CD4-positive, alpha-beta T cell treated with Interleukin-4 for 4 hours (primary cell): ENCODE measurements at places on chromosomes 5 and 9.

DNA sequence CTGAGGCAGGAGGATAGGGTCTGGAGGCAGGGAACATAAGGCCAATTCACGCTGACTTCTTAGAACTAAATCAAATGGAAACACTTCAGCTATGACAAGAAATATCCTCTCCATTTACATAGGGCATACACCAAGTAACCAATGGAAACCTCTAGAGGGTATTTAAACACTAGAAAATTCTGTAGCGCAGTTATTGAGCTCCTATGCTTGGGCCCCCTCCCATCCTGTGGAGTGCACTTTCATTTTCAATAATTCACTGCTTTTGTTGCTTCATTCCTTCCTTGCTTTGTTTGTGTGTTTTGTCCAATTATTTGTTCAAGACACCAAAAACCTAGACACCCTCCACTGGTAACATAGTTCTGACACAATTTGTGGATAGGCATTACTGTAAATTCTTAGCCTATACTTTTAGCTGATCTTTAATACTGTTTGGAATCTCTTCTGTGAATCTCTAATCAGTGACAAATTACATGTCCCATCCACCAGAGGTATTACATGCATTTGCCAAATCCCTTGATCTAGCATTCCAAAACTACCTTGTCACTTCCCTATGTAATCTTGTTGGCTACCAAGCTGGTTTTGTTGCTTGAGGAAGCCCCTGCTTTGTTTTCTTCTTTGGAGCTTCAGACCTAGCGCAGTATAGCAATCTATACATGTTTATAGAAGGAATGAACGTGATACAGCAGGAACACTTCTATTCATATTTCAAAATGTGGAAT lies 61.6 kb downstream of the ST8SIA4 start:
- no peak for DNase-seq

DNA sequence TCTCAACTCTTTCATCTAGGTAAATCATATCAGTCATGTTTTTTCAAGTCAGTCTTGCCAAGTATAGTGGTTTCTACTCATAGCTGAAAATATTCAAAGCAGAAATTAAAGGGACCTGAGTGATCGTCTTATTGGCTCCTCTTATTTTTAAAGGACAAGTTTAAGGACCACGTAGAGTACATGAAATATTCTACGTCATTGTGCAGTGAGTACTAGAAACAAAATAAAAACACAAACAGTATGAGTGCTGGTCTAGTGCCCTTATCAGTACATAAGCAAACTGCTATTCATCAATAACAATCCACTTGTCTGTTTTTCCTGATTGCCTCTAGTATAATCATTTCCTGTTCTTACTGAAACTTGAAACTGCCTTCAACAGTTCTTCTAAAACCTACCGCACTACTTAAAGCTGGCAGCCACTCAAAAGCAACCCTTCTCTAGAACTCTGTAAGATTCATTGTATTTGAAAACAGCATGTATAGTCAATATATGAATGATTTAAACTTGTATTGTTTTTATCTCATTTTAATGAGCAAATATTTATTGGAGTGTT lies 853.7 kb downstream of the TAF11L14 start:
- no peak for DNase-seq

GRCh38 chr5:37808945-37809344 lies 30.9 kb downstream of the GDNF start:
- no peak for DNase-seq

GRCh38 chr9:4671737-4672136 lies 5.5 kb upstream of the SPATA6L start:
- DNase-seq, result no peak

DNA sequence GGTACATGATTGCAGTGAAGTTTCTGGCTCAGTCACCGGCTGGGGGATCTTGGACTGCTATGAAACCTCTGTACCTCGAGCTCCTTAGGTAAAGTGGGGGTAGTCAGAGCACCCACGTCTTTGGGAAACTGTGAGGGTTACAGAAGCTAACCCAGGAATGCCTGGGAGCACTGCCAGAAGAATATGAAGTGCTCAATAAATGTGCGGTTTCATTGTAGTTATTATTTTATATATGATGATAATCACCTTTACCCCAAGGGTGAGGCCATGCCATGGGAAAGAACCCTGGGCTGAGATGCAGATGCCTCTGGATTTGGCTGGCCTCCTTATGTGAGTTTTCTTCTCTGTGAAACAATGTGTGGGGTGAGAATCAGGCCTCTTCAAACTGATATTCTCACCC lies 3.7 kb downstream of the NPR3 start:
- no peak for DNase-seq

- no peak for DNase-seq
These were observed 251.2 kb downstream of the SLIT3 start for GRCh38 chr5:169049712-169050111.

DNA sequence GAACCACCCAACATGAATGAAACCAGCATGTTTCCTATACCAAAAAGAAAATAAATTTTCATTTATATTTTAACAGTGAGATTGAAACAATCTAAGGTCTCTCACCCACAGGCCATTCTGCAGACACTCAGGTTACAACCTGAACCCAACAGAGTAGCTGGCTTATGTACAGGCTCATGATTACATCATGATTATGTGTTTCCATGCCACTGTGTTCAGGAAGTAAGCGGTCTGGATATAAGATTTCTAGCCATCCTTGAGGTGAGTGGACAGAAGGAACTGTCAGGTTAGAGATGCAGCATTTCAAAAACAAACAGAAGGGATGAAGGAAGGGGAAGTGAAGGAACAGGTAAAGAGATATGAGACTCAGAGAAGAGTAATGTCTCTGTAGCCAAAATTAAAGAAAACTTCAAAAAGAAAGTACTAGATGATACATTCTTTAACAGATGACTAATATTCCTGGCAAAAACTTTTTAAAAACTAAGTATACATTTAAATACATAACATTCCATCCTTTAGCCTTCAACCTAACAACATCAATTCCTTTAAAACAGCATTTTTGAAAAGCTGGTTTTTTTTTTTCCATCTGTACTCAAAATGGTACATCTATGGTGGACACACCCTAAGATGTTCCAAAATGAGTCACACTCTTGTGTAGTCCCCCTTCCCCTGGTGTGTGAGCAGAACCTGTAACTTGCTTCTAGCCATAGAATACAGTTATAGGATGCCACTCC lies 119.8 kb downstream of the LPAR1 start:
- no peak for DNase-seq

- no peak for DNase-seq
These were observed 53.1 kb upstream of the DAB2IP start for GRCh38 chr9:121598167-121598964.

DNA sequence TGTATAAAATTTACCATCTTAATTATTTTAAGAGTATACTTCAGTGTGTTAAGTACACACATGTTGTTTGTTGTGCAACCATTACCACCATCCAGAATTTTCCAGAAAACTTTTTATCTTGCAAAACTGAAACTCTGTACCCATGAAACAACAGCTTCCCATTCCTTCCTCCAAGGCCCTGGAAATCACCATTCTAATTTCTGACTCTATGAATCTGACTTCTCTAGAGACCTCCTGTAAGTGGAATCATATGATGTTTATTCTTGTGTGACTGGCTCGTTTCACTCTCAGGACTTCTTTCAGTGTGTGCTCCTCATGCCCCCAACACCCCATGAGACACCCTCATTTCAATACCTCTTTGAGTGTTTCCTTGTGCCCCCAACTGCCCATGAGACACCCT lies 60.4 kb upstream of the COL15A1 start:
- no peak for DNase-seq

DNA sequence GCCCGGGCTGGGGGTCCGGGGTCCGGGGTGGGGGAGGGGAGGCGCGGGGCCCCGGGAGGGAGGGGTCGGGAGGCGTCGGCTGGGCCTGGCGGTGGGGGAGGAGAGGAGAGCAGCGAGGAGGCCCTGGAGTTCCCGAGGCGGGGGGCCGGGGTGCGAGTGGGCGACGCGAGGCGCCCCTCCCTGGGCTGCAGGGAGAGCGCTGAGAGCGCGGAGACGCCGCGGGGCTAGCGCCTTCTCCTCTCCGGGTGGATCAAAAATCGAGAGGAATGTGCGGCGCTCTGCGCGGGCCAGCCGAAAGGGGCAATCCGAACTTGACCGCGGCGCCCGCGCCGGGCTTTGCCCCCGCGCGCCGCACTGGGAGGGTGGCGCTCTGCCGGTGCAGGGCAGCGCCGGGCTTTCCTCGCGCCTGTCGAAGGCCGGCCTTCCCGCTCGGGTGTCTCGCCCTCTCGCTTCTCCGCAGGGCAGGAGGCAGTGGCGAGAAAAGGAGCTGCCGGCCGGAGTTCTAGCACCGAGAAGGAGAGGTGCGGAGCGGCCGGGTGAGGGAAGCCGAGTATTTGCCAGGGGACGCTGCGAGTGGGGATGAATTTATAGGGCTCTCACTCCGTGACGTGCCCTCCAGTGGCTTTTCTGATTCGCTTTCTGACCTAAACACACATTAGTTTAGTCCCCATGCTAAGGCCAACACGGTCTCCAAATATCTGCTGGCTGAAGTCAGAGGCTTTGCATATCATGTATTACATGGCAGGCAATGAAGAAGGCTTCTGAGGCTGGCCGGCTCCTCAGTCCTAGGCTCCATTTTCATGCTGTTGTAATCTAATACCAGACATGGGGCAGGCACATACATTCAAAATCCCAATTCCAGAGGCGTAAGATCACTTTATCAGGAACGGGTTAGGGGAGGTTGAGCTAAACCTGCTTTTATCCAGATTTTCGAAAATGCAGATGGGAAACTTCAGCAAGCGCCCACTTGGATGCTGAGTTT lies 503 bp upstream of the GDNF start:
- DNase-seq, result no peak

- DNase-seq, result no peak
These were observed 55.9 kb downstream of the AHRR start for GRCh38 chr5:377326-377981.

GRCh38 chr5:127061956-127062355 lies 11.3 kb downstream of the C5orf63 start:
- no peak for DNase-seq

DNA sequence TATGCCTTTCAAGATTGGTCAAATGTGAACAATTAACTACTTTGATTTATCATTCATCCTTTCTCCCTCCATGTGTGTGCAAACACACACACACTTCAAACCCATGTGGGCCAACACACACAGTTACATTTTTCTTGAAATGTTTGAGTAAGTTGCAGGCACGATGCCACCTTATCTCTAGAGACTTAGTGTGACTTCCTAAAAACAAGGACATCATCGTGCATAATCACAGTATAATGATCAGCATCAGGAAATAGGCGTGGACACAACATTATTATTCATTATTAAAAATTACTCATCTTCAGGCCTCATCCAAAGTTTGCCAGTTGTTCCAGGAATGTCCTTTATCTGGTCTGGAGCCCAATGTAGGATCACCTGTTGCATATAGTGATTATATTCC lies 209.5 kb downstream of the GNA14 start:
- DNase-seq, result no peak

DNA sequence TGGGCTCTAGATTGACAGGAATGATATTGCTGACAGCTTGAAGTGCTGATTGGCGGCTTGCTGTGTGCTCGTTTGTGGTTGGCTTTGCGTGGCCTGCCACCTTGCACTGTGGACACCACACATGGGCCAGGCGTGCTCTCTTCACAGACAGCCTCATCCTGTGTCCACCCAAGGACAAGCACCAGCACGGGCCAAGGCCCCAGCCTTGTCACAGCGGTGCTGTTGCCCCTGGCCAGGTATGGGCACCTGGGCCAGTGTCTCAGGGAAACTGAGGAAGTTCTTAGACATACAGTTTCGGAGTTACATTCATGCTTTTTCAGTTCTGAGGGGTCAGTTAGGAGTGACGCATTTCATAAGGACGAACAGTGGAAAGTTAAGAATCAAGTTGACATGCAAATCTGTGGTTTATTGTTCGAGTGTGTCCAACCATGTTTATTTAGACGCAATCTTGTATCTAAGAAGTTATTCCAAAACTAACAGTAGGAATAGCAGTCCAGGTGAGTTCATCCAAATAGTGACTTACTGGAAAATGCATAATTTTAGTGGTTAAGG lies 125.9 kb downstream of the EHMT1 start:
- no peak for DNase-seq

DNA sequence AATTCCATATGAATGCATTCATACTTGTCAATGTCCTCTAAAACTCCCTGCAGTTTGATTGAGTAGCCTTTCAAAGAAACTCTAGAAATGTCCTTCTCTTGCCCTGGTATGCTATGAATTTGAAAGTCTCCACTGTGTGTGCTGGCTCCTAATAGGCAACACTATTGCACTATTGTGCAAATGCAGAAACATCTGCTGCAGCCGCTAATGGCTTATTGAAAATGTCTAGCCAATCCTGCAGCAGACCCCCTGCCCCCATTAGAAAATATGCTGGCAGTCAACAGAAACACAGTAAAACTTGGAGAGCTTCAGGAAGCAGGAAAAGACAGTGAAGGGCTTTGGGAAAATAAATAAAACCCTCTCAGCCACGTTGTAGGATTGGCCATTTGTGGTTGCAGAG lies 87.3 kb upstream of the GRAMD2B start:
- DNase-seq, result no peak

- DNase-seq, result no peak
These were observed 110.9 kb downstream of the MACIR start for GRCh38 chr5:103369125-103370120.

DNA sequence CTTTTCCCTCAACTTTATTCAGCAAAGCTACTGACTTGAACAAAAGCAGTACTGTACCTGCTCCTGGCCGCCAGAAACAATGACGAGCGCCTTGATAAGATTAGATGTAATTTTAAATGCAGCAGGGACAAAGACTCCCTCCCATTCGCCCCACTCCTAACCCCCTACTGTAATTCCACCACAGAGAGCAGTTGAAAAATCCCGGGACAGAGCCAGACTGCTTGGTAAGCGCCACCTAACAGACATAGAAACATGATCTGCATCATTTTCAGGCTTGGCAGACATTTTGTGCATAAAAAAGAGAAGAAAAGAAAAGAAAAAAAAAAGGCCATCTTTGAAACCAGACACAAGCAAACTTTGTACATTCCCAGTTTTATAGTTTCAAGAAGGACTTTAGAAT lies 81.9 kb downstream of the ISL1 start:
- DNase-seq, result no peak

- no peak for DNase-seq
These were observed 24.1 kb downstream of the AHRR start for GRCh38 chr5:345404-346195.

- no peak for DNase-seq
These were observed 25.6 kb upstream of the SPATA31D4 start for GRCh38 chr9:81902626-81903025.

GRCh38 chr5:135584918-135585317 lies 6.1 kb upstream of the CXCL14 start:
- no peak for DNase-seq

GRCh38 chr5:76789991-76790581 lies 28.7 kb upstream of the F2RL1 start:
- DNase-seq, result no peak
